Endodermal cell (in vitro differentiated cells): ENCODE measurements at places on chromosomes 3 and 15. TPM values are rescaled to one million over a fixed set of nuclear protein-coding genes. Genes with fewer than 3 reads are reported as not detected.

- no peaks in the 10 kb centered on the region for H3K27me3 ChIP-seq
- no peak for DNase-seq
- H3K27ac ChIP-seq, result no peak overlapping the region
- no peaks in the 10 kb centered on the region for H3K4me1 ChIP-seq
- no peak overlapping the region for H3K4me3 ChIP-seq
These were observed 86.5 kb downstream of the SUCLG2 start for GRCh38 chr3:67567893-67568292.

GRCh38 chr3:53171827-53172505 lies 11.0 kb downstream of the PRKCD start:
- no peak overlapping the region for H3K4me3 ChIP-seq
- H3K4me1 ChIP-seq, result no peaks in the 10 kb centered on the region
- peak; percentile 86 for DNase-seq
- H3K27me3 ChIP-seq, result no peaks in the 10 kb centered on the region
- no peaks in the 10 kb centered on the region for H3K36me3 ChIP-seq
- peak overlapping the region; percentile 41 for H3K27ac ChIP-seq

GRCh38 chr3:82627733-82628132 lies 866.3 kb upstream of the GBE1 start:
- no peaks in the 10 kb centered on the region for H3K4me1 ChIP-seq
- no peaks in the 10 kb centered on the region for H3K36me3 ChIP-seq
- DNase-seq, result no peak
- no peak overlapping the region for H3K4me3 ChIP-seq
- H3K27ac ChIP-seq, result no peak overlapping the region
- H3K27me3 ChIP-seq, result no peaks in the 10 kb centered on the region

DNA sequence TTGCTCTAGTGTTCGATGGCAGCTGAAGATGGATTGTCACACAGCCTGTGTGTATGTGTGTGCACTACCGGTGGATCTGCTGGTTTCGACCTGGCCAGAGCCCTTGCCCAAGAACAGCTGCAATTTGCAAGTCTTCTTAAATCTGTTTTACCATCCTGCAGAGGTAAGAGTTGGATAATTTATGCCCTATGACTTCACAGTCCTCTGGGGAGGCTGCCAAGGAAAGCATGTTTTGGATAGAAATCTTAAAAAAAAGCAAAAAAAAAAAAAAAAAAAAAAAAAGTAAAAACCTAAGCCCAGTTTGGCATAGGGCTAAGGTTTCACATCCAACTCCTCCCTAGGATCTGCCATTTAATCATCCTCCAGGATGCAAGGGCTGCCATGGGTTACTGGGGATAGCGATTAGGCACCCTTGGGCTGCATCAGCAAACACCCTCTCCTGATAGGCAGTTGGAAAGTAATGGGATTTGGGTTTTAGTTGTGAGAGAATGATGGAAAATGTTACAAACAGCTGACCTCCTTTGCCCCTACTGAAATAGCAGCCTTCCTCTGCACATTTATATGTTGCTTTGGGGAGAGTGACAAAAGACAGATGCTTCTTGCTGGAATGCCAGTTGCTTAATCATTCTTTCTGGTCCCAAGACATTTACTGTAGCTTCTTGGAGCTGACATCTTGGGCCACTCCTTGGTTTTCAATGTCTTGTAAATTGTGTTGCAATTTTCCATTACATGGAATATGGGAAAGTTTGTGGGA lies 35.4 kb downstream of the CD200R1L start:
- no peaks in the 10 kb centered on the region for H3K27me3 ChIP-seq
- H3K4me1 ChIP-seq, result peaks cover 7% of the 10 kb centered on the region
- H3K27ac ChIP-seq, result no peak overlapping the region
- H3K4me3 ChIP-seq, result no peak overlapping the region

- H3K36me3 ChIP-seq, result no peaks in the 10 kb centered on the region
- H3K27ac ChIP-seq, result no peak overlapping the region
- H3K4me3 ChIP-seq, result peak overlapping the region; percentile 22
- no peaks in the 10 kb centered on the region for H3K27me3 ChIP-seq
- H3K4me1 ChIP-seq, result peaks cover 10% of the 10 kb centered on the region
These were observed 336.6 kb upstream of the SLCO3A1 start for GRCh38 chr15:91516866-91517265.

GRCh38 chr15:59457103-59457502 lies 19.1 kb downstream of the FAM81A start:
- no peaks in the 10 kb centered on the region for H3K36me3 ChIP-seq
- no peaks in the 10 kb centered on the region for H3K4me1 ChIP-seq
- H3K27ac ChIP-seq, result no peak overlapping the region
- H3K4me3 ChIP-seq, result no peak overlapping the region
- H3K27me3 ChIP-seq, result no peaks in the 10 kb centered on the region

Gene SCAMP5
- total RNA-seq, result 30.4 and 33.5 TPM in 2 replicates

Gene C3orf49
- not detected in 2 replicates for total RNA-seq

Gene TTC21A
- 5.6 to 8.6 TPM (median 5.7 TPM) in 3 replicates for total RNA-seq

Gene COL6A5
- 0.02 TPM in 1 of 2 replicates, not detected in the other for total RNA-seq
